ENCODE measurements at places on chromosomes 6 and 20. TPM values are rescaled to one million over a fixed set of nuclear protein-coding genes. Genes with fewer than 3 reads are reported as not detected.

TBX18 gene
- total RNA-seq, result 38.1 TPM

DUSP22 gene
- total RNA-seq, result 34.5 TPM

ZBTB12 gene
- total RNA-seq, result 17.9 TPM

CLIC5 gene
- 19.5 TPM for total RNA-seq

LY6G6D gene
- not detected for total RNA-seq

PRSS16 gene
- 0.66 TPM for total RNA-seq

AFDN gene
- 229 TPM for total RNA-seq

E2F1 gene
- 11.6 TPM for total RNA-seq
